ENCODE measurements at places on chromosomes 6 and 20. TPM values are rescaled to one million over a fixed set of nuclear protein-coding genes. Genes with fewer than 3 reads are reported as not detected.

- no peaks in the 10 kb centered on the region for H3K27me3 ChIP-seq
- DNase-seq: no peak
- no peaks in the 10 kb centered on the region for H3K36me3 ChIP-seq
- no peak overlapping the region for H3K4me3 ChIP-seq
Observed at GRCh38 chr6:140537211-140537610, 1162.8 kb upstream of the CITED2 start.

DNA sequence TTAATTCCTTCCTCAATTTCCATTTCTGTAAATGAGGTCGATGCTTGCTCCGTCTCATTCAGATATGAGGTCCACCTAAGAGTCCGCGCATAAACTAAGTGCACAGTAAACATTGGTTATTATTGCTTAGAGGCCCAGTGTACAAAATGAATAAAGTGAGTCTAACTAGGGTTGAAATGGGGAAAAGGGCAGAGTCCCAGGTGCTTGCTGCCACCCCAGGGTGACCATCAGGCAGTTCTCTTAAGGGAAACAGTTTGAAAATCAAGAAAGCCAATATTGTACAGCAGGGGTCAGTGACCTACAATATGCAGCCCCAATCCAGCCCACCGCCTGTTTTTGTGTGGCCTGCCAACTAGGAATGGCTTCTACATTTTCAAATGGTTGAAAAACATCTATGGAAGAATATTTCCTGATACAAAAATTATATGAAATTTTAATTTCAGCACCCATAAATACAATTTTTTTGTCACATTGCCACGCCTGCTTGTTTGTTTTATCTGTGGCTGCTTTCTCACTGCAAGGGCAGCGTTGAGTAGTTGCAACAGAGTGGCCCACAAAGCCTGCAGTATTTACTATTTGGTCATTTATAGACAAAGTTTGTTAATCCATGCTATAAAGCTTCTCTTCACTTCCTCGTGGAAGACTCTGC lies 43.3 kb downstream of the SLC13A3 start:
- H3K4me1 ChIP-seq: peaks cover 2% of the 10 kb centered on the region
- H3K36me3 ChIP-seq: no peaks in the 10 kb centered on the region
- H3K27ac ChIP-seq: no peak overlapping the region
- H3K4me3 ChIP-seq: no peak overlapping the region
- DNase-seq: no peak

- no peaks in the 10 kb centered on the region for H3K36me3 ChIP-seq
- H3K27ac ChIP-seq: peak overlapping the region; percentile 93
Observed at GRCh38 chr6:156166093-156166492, 611.1 kb upstream of the ARID1B start.

The STMN3 gene
- 51.0 TPM for total RNA-seq

The TTLL9 gene
- total RNA-seq: not detected

GRCh38 chr6:44650495-44650894 lies 263.0 kb downstream of the CDC5L start:
- DNase-seq: no peak
- H3K27me3 ChIP-seq: no peaks in the 10 kb centered on the region
- no peaks in the 10 kb centered on the region for H3K36me3 ChIP-seq
- no peak overlapping the region for H3K27ac ChIP-seq
- H3K4me1 ChIP-seq: peaks cover 6% of the 10 kb centered on the region

- H3K27me3 ChIP-seq: peaks cover 16% of the 10 kb centered on the region
- DNase-seq: no peak
Observed at GRCh38 chr6:132144456-132144855, 193.3 kb upstream of the CCN2 start.

The MLN gene
- not detected for total RNA-seq

GRCh38 chr6:119728220-119728750 lies 378.7 kb upstream of the MAN1A1 start:
- H3K36me3 ChIP-seq: no peaks in the 10 kb centered on the region
- H3K4me3 ChIP-seq: no peak overlapping the region
- peaks cover 8% of the 10 kb centered on the region for H3K27me3 ChIP-seq
- no peak for DNase-seq

- peak; percentile 19 for DNase-seq
- no peaks in the 10 kb centered on the region for H3K27me3 ChIP-seq
- no peaks in the 10 kb centered on the region for H3K36me3 ChIP-seq
Observed at GRCh38 chr20:4091490-4092479, 76.4 kb upstream of the RNF24 start.

DNA sequence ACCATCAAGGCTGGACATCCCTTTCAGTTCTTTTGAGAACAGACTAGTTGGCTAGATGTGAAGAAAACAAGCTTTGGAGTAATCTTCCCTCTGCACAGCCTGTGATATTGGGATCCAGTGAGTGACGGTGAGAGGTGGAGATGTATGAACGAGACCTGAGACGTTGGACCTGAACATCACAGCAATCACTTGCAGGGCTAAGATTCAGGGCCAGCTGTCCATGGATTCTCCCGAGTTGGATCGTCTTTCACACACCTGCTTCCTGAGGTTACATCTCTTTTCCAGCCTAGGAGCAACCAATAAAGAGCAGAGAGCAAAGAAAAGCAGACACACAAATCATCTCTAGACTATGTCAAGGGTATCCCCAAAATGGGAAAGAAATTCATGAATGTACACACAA lies 30.0 kb upstream of the TMEM14A start:
- H3K36me3 ChIP-seq: peaks cover 8% of the 10 kb centered on the region
- no peak overlapping the region for H3K27ac ChIP-seq
- peaks cover 60% of the 10 kb centered on the region for H3K27me3 ChIP-seq

GRCh38 chr6:41724586-41725501 lies 10.6 kb downstream of the TFEB start:
- no peak overlapping the region for H3K4me3 ChIP-seq
- H3K4me1 ChIP-seq: peaks cover 19% of the 10 kb centered on the region
- H3K27me3 ChIP-seq: no peaks in the 10 kb centered on the region
- H3K27ac ChIP-seq: no peak overlapping the region
- no peaks in the 10 kb centered on the region for H3K36me3 ChIP-seq

The SEMG2 gene
- total RNA-seq: not detected

DNA sequence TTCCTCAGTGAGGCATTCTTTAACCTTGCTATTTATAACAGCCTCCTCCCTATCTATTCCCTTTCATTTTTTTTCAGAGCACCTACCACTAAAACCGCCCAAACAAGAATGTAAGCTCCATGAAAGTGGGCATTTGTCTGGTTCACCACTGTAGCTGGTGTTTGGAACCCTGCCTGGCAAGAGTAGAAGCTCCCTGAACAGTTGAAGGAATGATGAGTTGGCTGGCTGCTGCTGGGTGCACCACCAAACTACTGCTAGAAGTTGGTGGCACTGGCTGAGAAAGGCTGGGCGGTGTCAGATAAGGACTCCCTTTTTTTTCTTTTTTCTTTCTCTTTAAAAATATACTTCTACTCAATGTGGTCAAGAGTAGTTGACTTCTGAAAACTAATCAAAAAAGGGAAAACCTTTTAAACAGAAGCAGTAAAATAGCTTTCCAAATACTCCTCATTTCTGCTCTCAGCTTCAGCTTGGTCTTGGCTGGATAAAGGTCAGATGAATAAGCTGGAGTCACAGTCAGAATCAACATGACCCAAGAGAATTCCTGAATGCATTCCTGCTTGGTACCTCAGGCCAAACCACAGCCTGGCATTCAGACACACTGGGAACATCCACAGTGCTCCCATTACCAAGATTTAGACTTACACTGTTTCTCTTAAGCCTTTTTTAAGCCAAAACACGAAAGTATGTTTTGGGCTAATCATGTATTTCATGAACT lies 38.0 kb downstream of the RTN4IP1 start:
- H3K27me3 ChIP-seq: no peaks in the 10 kb centered on the region
- H3K4me3 ChIP-seq: no peak overlapping the region
- H3K27ac ChIP-seq: no peak overlapping the region
- H3K36me3 ChIP-seq: peaks cover 10% of the 10 kb centered on the region
- H3K4me1 ChIP-seq: no peaks in the 10 kb centered on the region
- no peak for DNase-seq
